ENCODE measurements at places on chromosomes 16 and 17.

DNA sequence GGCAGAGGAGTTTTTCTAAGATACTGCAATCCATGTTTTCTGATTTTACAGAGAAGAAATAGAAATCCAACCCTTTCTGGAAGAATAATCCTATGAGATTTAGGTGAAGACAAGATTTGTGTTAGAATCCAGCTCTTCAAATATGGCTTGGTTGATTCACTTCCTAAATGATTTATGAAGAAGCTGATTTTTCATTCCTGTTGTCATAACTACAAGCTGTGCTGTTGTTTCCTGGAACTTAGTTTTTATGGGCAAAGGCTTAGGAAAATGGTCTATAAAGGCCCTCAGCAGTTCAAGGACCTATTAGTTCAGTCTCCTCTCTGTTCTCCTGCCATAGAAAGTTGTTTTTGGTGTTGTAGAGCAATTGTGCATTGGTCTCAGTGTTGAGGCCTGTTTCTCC, 174.2 kb upstream of the FAM20A start:
- DNase-seq = no peak

GRCh38 chr17:34584805-34585416, 5.5 kb downstream of the TMEM132E start:
- no peak for DNase-seq

- DNase-seq = no peak
These were observed 29.6 kb upstream of the HNF1B start for GRCh38 chr17:37774504-37774903.

- DNase-seq = no peak
These were observed 6.0 kb upstream of the CHD3 start for GRCh38 chr17:7882629-7883028.

GRCh38 chr16:4552541-4552940, 3.6 kb upstream of the C16orf96 start:
- no peak for DNase-seq

DNA sequence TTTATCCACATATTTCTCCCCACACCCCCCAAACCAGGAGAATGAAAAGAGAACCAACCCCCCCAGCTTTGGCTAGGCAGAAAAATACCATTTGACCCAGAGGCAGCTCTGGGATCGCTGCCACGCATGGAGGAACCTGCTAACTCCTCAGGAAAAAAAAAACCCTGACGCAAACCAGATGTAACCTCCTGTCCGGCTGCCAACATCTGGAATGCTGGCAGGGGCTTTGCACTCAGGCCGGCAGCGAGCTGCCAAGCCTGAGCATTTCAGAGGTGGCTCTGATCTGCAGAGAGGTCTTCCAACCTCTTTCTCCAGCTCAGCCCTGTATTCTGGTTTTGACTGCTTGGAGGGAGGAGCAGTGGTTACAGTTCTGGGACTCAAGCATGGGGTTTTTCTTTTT, 8.2 kb downstream of the IGFBP4 start:
- no peak for DNase-seq
